ENCODE measurements at places on chromosomes 1 and 21.

DNA sequence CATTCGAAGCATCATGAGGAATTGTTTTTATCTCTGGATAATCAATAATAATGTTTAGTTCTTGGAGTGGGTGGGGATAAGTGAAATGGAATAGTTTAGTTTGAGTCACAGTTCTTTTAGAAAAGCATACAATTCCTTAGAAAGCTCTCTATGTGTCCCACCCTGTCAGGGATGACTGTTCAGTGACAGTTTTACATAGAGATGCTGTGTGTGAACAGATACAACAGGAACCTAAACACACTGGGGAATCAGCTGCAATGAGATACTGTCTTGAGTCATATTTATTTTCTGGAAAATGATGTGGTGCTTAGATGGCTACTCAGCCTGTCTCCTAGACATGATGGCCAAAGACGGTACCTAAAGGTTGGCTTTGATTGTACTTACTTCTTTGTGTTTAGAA is 25.7 kb upstream of the CCDC190 start:
- no peak for DNase-seq

DNA sequence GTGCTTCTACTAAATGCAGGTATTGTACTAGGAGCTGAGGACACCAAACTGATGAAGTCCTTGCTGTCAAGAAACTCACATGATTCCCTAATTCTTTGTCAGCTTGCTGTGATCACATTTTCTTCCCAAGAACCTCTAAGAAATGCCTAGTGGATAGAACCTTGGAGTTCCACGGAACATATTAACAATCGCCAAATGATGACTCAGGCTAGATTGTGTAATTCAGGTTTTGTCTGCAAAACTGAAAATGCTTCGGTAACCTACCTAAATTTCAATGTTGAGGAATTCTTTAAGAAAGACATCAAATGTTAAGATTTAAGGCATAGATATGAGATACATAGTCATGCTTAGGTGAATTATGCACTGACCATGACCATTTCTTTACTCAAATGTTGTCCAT is 1.7 kb upstream of the GADD45A start:
- DNase-seq: no peak

DNA sequence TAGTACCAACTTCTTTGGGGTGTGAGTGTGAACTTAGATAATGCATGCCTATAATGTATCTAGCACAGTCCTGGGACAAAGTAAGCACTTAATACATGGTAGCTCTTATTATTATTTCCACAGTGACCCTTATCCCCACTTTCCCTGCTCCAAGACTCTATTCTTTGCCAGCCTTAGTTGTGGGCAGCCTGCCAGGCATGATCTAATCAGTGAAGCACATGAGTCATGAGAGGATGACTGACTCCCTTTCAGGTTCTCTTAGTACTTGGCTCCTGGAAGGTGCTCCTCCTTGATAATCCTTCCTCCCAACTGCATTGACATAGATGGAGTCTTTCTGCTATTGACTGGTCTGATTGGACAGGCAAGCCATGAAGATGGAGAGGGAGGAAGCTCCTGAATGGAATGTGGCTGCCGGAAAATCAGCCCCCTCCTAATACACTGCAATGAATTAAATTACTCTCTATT is 17.4 kb upstream of the GNG12 start:
- DNase-seq: peak; percentile 27

DNA sequence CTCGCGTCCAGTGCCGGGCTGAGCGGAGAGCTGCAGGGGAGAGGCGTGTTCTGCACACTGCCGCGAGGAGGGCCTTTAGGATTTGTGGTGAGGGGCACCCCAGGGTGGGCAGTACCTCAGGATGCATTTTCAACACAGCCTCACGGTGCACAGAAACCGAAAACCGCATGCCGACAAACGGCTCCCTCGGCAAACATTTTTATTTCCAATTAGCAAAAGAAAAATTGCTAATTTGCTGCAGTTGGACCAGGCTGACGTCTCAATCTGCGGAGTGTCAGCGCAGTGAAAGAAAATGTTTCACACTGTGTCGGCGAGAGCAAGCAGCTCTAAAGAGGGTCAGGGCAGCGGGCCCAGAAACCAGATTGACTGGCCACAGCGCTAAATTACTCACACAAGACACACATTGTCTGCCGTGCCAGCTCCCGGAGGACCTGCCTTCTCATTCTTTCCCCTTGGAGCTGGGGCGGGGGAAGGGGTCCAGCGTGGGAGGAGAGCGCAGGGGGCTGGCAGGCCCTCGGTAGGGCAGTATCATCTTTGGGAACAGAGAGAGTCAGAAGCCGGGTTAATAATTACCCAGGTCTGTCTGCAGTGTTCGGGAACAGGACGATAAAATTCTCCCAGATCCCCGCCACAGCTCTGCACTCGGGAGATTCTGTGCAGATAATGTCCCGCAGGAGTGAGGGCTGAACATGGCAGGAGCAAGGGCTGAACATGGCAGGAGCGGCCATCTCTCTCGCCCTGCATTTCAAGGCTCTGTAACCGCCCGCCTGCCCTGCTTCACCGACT is 150.2 kb downstream of the PRDM16 start:
- DNase-seq: no peak

DNA sequence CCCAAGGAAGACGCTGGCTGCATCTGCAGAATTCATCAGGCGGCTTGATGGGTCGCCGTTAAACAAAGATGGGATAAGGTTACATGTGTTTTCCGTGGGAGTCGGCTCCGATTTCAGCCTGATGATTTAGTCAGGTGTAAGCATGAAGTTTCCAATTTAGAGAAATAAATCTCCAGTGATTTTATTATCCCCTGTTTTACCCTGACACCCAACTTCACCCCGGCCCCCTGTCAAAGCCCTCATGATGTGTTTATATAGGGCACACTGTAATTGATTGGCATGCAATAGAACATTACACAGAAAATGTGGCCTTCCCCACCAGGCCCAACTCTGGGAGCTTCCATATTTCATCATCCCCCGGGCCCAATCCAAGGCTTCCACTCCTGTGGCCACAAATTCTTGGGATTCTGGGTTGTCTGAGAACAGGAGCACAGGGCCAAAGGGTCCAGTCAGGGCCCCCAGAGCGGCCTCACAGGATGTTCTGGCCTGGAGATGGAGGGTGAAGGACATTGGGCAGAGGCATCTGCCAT is 72.5 kb downstream of the FOXD2 start:
- DNase-seq: no peak

- no peak for DNase-seq
Measured at GRCh38 chr1:221430152-221430960, 311.5 kb downstream of the DUSP10 start.

DNA sequence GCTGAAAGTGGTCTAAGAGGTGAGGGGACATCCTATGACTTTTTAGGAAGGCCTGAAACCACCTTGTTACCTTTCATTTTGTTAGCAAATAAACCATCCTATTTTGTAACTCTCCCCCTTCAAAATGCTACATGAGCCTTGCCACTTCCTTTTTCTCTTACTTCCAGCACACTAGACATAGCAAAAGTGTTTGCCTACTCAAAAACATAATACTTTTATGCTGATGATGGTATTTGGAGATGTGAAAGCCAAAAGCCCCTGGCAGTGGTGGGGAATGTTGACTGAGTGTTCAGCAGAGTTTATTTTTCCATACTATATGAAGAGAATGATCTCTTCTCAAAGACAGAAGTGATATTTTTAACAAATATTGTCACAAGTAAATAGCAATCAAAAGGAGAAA is 134.2 kb downstream of the EDEM3 start:
- no peak for DNase-seq

- peak; percentile 28 for DNase-seq
Measured at GRCh38 chr1:43554444-43554992, 23.8 kb downstream of the PTPRF start.

DNA sequence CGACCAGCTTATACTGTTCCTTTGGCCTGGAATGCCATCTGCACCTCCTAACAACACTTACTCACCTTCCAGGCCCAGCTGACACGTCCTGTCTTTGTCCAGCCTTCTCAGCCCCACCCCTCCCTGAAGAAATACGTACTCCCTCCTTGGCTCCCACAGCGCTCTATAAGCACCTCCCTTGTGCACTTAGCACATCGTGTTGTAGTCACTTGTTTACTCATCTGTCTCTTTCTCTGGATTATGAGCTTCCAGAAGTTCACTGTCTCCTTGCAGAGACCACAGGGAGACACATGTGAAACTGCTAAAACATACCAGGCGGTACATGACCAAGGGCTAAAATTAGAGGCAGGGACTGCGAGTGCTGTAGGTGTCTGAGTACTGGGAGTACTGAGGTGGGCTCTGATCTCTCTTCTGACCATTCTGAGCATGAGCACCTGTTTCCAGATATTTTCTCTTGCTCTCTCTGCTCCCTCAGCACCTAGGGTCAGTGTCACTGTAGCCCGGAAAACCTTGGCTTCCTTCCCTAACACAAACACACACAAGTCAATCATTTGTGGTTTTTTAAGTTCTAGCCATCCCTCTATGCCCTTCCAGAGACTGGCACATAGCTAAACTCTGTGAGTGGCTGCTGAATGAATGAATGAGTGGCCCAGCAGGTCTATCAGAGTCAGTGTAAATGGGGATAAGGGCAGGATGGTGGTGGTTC is 5.1 kb downstream of the DCST1 start:
- DNase-seq: no peak

DNA sequence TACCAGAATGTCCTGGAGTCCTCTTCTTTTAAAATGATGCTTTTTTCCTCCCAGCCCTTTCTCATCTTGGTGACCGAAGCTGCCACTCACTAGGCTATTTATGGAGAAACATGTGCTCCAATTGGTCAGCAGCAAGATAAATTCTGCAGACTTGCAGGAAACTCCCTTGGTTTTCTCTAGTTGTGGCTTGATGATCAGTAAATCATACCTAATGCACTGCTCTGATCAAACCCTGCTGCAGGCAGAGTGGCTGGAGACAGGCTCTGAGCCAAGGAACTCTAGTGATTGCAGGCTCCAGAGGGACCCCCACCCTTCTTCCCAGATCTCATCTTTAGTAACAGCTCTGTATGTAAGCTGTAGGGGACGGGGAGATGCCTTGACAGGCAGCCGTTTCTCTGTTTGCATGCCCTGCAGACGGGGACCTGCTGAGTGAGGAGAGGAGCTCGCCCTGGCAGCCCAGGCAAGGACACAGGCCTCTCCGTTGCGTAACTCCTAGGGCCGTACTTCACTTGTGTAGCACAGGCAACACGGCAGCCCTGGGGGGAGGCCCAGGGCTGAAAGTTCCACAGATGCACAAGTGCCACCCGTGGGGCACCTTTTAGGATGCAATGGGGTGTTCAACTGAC is 14.5 kb downstream of the SLC6A17 start:
- no peak for DNase-seq

DNA sequence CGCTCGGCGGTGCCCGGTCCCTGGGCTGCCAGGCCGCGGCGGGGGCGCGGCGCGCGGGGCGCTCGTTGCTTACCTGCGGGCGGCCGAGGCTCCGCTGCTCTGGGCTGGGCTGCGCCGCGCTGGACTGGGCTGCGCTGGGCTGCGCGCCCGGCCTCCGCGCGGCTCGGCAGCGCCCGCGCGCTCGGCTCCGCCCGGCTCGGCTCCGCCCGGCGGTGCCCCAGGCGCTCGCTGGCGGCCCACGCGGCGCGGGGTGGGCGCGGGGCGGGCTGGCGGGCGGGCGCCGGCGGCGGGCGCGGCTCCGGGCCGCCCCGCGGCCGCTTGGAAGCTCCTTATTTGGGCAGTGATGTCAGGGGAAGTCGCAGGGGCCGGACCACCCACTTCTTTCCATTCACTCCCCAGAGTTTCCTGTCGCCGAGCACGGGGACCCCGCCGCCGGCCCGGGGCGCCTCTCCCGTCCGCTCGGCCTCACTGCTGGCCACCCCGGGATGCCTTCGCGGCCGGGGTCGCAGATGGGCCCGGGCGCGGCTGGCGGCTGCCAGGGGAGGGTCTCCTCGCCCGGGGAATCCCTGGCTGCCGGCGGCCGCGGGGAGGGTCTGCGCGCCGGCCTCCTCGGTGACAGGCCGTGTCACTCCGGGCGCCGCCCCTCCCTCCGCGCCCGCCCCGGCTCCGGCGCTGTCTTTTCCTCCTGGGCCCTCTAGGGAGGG is 177.7 kb upstream of the EDN2 start:
- DNase-seq: no peak

DNA sequence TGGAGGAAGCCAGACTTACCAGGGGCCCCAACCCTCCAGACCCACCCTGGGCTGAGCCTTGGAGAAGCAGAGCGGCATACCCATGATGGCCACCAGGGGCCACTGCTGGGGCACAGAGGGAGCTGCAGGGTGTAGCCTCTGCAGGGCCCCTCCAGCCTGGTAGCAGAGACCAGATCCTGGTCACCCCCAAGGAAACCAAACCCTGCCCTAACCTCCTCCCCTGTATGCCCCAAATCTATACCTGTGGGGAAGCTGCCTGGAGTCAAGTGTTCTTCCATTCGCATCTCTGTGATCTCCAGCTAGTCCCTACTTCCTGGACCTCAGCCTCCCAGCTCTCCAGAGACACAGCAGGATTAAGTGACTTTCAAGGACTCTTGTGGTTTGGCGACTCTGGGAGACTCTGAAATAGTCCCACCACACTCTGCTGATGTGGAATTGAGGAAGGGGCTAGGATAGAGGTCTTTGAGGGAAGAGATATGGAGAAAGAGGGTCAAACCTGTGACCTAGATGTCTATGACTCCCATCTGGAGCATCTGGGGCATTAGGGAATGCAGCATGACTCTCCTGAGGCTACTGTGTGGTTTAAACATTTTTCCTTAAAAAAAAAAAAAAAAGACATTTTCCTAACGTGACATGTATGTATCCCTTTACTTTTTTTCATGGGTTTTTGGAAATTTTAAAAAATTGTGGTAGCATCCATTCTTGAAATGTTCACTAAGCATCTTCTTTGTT is 119.2 kb upstream of the IPO9 start:
- DNase-seq: peak; percentile 80

DNA sequence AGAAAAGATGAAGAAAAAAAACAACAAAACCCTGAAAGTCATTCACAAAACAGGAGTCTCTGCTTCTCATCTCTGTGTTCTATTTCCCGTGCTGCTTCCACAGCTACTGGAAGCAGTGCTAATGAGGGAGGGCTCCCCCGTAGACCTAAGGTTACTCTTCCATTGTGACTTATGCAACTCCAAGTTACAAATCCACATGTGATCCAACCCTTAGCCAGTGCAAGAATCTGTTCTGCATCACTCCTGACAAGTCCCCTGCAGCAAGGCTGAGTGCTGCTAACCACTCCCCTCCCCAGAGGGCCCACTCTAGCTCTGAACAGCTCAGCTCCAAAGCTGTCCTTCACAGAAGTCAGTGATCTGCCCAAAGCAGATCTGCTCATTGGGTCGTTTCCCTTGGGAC is 10.3 kb downstream of the DNALI1 start:
- no peak for DNase-seq

DNA sequence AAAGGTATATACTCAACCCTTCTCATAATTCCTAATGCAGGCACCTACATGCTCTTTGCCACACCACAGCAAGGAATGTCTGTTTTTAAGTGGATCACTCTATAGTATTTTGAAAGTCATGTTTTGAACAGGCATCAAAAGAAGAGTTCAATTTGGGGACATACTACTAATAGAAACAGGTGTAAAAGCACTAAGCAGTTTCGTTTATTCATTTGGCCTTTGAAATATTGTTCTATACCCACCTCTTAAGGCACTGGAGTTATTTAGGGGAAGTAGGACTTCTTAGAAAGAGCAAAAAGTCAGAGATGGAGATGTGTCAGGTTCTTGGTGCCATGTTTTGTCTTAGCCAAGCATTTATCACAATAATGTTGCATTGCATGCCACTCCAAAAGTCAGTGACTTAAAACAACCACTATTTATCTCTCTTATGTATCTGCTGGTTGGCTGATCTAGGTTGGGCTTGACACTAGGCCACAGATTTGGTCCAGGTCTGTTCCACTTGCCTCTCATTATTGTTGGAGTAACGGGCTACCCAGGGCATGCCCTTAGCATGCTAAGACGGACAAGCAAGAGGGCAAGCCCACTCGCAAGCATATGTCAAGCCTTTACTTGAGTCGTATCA is 107.5 kb downstream of the RGL1 start:
- DNase-seq: no peak

- no peak for DNase-seq
Measured at GRCh38 chr1:157975228-157975950, 18.1 kb upstream of the KIRREL1 start.
